ENCODE measurements at places on chromosomes 4 and X.

DNA sequence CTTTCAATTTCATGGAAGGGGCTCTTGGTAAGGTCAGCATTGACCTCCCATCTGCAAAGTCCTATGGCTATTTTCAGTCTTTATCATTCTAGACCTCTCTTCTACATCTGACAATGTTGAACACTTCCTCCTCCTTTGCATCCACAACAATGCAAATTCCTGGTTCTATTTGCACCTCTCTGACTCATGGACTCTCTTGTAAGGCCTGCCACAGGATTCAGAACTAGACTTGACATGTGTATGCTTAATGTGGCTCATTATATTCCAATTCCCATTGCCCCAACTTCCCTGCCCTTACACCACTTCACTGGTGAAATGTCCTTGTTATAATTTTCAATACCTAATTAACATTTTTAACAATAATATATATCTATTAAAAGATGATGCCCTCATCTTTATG, 314.3 kb upstream of the FGF13 start:
- DNase-seq = no peak

DNA sequence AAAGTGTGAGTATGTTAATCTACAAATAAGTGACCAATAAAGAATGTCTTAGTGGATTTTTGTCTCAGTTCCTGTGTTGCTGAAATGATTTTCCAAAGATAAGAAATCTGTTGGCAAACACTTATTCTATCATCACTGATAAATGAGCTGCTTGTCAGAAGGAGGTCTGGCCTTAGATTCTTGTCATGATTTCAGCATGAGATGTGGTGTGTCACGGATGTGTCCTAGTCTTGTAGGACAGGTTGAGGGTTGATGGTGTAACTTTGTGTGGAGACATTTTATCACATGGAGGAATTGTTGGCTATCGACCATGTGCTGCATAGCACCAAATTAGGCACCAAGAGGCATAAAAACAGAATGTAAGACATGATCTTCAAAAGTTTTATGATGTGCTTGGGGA, 31.8 kb upstream of the LIMCH1 start:
- DNase-seq = no peak

DNA sequence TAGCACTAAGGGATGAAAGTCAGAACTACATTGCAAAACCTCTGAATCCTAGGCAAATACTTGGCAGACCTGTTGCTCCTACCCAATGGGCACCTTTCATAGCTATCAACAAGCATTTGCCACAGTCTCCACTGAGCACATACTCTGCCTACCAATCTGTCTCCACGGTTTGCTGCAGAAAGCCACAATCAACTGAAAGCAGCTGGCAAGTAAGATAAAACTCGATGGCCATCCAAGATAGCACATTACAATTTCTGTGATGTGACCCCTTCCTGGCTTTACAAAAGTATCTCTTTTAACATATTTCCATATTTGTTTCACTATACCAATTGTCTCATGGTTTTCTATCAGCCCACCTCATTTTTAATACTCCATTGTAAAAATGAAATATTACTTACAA, 1060.5 kb upstream of the INTU start:
- DNase-seq = no peak

DNA sequence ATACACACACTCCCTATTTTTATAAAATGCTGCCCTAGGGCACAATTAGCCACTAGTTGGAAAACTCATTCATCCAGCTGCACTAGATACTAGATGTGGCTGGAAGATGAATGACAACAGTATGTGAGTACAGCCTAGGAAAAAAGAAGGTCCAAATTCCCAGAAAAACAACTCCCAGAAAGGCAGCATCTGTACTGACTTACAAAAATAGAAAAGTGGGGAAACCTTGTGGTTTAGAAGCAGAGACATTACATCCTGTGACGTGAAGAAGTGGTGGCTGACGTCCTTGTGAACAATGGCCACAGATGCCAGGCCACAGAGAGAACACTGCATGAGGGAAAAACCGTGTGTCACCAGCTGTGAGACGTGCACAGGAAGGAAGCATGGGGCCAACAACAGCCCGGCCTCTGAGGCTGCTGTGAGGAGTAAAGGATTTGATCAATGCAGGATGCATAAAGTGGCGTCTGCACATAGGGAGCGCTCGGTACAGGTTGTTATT, 81.2 kb downstream of the SPRY1 start:
- no peak for DNase-seq

- no peak for DNase-seq
Measured at GRCh38 chr4:142549726-142550463, 296.2 kb downstream of the INPP4B start.

DNA sequence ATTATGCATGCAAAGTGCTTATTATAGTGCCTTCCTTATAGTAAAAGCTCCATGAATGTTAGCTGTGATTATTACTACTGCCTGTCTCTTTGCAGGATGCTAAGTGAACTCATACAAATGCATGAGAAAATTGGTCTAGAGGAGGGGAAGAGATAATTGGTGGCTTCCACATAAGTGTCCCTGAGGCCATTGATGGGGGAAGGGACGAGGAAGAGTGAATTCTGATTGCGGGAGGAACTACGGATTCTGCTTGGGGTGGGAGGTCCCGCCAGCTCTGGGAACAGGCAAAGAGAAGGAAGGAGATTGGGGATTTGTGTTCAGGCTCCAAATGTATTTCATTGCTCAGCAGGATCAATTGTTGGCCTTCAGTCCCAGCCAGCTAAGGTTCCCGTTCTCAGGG, 11.6 kb upstream of the ARHGAP36 start:
- DNase-seq = no peak

GRCh38 chr4:77190053-77190452, 33.0 kb downstream of the CCNG2 start:
- no peak for DNase-seq

GRCh38 chr4:112144546-112145325, 518 bp upstream of the FAM241A start:
- DNase-seq = no peak

DNA sequence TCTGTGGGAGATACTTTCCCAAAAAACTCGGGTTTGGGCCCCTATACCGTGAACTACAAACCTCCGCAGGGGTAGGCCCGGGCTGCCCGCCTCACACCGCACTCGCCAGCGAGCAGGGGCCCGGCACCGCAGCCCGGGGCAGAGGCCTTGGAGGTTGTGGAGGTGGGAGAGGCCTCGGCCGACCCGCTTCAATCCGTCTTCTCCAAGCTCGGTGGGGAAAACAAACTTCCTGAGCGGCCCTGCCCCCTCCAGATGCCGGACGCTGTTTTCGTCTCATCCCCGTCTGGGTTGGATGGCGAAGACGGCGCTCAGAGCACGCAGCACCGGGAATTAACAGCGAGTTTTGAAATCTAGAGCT, 442 bp upstream of the MCUB start:
- DNase-seq = no peak

- DNase-seq = peak; percentile 76
Measured at GRCh38 chr4:180665994-180666824, 1577.0 kb upstream of the TENM3 start.

DNA sequence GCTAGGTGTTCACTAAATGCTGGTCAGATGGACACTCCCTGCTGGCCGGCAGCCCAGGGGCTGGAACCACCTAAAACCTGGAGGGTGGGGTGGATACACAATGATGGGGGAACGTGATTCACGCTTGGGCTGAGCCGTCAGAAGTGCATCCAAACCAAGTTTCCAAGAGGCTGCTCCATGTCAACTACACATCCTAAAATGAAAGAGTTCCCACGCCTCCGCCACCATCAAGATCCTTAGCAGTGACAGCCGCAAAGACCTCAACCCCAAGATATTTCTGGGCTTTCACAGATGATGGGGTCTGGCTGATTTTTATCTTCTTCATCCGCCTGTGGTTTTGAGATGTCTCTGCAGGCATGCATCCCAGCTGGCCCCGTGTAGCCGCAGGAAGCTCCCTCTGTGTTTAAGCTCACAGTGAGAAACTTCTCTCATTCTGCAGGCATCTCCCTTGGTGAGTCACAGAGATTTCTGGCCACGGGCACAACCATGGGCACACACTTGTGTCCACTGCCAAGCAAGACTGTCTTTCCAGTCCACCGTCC, 84.4 kb downstream of the HTRA3 start:
- no peak for DNase-seq

DNA sequence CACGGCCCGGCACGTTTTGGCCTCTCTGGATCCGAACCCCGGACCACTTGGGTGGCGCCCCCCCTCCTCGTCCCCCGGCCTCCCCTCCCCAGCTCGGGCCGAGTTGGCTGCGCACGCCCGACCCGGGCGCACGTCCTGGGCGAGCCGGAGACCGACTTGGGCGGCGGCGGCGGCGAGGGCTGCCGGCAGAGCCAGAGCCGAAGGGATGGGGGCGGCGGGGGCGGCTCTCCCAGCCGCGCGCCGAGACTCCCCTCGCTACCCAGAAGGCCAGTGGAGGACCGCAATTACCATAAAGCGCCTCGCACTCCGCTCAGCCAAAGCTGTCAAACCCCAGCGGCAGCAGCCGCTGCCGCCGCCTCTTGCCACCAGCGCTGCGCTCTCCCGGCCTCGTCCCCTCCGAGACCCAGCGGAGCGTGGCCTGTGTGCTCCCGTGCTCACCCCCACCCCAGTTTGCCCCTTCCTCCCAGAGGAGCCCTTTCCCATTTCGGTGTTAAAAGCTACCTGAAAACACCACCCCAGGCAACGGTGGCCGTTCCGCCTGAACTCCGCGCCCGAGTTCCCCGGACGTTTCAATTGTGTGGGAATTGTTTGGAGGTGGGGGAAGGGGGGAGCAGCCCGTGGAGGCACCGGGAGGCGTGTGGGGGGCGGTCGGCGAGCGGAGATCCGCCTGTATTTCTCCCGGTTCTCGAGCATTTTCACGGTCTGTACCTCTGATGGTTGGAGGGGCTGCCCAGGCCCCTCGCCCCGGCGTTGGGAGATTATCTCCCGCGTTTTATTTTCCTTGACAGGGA, 701 bp upstream of the BCOR start:
- peak; percentile 80 for DNase-seq

Measured in NCI-H1092 treated with DMSO at 0.1 percent for 48 hours (cell line).